ENCODE measurements at places on chromosomes 1 and 21.

DNA sequence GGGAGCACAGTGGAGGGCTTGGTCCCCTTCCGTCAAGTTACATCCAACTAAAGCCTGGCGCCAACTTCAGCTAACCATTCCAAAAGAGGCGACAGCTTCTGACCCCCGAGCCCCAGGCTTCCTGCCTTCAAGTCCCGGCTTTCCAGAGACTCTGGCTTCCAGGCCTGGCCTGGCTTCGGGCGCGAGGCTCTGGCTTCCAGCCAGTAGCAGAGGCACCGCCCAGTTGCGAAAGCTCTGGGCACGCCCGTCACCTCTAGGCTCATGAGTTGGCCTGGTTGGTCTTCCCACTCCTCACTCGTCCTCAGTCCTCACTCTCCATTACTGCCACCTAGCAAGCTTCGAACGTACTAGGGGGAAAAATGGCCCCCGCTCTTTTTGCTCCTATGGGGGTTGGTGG lies 30.0 kb upstream of the C1orf185 start:
- DNase-seq = no peak

- no peak for DNase-seq
These were observed 7.6 kb downstream of the FOXO6 start for GRCh38 chr1:41368801-41369200.

DNA sequence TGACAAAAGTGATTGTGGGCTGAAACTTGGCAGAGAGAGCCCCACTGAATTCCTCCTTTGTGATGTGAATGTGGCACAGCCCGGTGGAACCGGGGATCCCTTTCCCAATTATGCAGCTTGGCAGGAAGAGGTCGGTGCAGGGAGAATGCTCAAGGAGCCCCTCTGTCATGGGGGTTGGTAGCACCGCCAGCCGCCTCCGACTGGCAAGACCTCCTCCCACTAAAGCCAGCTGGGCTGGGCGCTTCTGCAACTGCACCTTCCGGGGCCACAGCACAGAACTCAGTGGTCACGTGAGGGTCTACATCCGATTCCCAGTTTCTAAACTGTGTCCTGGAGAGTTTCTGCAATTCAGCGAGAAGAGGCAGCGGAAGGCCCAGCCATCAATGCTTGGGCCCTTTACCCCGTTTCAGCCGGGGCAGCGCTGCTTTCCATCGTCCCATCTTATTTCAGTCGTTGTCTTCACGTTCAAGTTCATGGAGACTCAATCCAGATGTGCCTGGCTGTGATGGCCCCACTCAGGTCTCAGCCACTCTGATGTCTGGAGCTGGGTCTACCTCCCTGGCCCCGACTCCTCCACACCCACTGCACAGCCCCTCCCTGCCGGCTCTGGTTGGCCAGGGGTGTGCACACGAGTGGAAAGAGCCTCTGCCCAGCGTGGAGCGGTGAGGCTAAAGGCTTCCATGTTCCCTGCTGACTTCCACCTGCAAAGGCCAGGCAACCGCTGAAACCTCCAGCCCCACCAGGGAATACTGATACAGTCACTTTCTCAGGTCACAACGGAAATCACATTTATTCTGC lies 39.8 kb upstream of the FHAD1 start:
- no peak for DNase-seq

DNA sequence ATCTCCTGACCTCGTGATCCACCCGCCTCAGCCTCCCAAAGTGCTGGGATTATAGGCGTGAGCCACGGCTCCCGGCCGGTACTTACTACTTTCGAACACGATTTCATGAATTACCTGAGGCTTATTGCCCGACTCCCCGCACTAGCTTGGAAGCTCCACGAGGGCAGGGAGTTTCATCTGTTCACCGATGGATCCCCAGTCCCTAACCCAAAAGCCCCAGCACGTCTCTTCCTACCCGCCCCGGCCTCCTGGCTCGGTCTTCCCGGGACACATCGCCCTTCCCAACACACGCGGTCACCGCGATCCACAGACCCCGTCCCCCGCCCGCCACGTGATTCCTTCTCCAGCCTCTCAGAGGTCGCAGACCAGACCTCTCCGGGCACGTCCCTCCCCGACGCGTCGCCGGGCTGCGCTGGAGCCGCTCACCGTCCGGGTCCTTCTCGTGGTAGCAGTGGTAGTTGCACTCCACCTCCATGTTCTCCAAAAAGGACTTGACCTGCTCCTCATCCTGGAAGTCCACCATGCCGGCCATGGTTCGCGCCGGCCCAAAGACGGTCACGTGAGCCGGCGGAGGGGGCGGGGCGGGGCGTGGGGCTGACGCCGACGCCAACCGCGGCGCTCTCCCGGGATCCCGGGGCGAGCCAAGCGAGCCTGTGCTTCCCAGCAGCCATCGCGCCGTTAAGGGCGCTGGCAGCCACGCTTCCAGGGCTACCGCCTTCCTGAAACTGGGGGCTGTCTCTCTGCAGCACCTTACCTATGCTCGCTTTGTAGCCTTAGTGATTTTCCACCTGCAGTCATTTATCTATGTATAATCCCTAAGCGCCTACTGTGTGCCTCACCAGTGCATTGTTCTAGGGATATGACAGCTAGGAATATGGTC lies at the start of gene COA7:
Gene COA7, minus strand, starts transcription at position 553 of the 880 bp plus-strand sequence. Its CDS starts 21 bp downstream, at position 532.
- DNase-seq = peak; percentile 95

DNA sequence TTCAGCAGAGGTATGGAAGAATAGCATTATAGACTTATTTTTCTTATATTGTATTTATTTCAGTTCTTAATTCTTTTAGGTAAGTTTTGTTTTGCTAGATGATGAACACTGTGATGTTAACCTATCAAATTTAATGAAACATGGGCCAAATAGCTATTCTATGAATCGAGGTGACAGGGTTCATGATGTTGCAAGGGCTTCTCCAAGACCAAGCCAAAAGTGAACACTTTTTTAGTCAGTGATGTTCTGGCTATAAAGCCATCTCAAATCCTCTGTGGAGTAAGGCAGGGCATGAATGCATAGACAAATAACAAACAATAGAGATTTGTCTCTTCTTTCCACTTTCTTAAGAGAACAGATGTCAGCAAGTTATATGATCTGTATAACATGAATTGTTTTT lies 26.7 kb downstream of the C1orf146 start:
- DNase-seq = no peak

- DNase-seq = no peak
These were observed 17.8 kb downstream of the GBP6 start for GRCh38 chr1:89381618-89382017.

- DNase-seq = no peak
These were observed 23.2 kb upstream of the CACYBP start for GRCh38 chr1:174976436-174977108.

DNA sequence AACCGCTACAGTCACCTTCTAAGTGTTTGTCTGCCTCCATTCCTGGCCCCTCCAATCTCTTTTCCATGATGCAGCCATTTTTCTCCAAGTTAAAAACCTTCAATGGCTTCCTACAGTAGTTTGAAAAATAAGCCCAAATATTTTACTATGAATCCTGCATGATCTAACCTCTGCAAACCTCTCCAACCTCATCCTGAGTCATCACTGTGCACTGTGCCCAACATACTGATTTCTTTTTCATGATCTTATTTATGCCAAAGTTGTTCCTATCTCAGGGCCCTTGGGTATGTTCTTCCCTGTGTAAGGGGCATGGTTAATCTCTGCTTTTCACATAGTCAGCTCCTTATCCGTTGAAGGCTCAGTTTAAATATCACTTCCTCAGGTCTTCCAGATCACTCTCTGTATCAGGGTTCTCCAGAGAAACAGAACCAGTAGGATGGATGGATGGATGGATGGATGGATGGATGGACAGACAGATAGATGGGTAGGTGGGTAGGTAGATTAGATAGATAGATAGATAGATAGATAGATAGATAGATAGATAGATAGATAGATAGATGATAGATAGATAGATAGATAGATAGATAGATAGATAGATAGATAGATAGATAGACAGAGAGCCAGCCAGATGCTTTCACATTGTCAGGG lies 18.1 kb upstream of the PTPN14 start:
- no peak for DNase-seq

DNA sequence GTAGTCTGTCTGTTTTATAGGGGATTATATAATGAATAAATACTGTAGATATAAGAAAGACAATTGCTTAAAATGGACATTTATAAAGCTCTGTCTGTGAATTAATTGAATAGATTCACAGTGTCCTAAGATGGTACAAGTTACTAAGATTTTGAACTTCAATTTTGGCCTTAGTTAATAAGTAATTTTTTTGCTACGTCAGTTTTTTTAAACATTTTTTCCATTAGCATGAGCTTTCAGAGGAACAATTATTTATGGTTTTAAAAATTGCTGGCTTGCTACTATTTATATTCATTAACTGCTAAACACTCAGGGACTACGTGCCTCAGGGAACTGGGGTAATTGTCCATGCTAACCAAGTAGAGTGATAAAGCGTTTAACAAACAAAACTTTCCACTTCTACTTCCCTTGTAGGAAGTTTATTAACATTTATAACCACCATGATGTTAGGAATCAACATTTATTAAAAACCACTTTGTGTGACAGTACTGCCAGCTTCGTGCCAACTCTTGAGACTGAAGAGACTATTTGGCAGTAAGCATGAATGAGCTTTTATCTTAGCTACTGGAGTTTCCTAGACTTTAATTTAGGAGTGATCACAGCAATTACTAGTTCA lies 65.4 kb upstream of the PTGS2 start:
- DNase-seq = no peak

GRCh38 chr1:186059752-186060151 lies 315.3 kb downstream of the TPR start:
- DNase-seq = no peak

DNA sequence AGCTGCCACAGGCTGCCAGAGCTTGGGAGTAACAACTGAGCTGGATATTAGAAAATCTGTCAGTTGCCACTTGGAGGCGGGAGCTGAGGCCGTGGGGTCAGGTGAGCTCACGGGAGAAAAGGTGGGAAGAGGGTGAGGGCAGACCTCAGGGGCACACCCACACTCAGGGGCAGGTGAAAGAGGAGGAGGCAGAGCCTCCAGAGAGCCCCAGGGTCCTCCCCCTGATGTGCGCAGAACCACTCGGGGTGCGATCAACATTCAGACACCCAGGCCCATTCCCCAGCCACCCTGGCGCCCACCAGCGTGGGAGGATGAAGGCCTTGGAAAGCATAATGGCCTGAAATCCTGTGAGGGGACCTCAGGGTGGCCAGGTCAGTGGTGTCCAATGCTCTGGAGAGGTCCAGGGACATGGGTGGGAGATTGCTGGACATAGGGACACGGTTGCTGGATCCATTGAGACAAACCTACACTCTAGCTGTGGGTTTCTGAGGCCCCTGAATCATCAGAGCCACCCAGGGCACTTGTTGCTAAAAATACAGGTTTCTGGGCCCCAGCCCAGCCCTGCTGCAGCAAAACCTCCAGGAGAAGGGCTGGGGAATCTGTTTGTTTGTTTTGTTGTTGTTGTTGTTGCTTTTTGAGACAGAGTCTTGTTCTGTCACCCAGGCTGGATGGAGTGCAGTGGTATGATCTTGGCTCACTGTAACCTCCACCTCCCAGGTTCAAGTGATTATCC lies 49.4 kb upstream of the GPR153 start:
- no peak for DNase-seq

DNA sequence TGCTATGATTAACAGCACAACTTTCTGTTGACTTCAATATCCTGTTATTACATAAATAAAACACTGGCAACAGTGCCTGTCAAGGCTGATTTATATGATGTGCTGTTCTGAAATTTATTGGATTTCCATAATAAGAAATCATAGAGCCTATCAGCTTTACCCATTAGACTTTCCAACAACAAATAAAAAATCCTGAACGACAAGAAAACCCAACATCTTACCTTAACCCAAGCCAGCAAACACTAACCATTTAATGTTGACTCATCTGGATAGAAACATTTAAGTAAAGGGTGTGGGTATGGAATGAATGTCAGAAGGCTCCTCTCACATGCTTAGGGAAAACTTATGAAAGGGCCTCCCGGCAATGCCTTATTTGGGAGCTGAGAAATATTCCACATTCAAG lies 165.1 kb downstream of the SLC45A1 start:
- DNase-seq = no peak

DNA sequence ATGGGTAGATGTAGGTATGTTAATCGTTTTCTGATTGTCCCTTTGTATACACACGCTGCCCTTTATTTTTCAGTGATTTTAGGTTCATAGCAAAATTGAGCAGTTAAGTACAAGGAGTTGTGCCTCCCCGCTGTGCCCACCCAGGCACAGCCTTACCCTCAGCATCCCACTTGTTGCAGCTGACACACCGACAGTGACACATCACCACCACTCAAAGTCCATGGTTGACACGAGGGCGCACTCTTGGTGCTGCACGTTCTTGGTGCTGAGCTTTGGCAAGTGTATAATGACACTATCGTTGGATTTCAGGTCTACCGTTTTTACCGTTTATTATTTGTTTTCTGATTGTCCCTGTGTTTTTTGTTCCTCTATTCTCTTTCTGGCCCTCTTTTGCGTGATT lies 15.6 kb downstream of the C1orf159 start:
- no peak for DNase-seq

DNA sequence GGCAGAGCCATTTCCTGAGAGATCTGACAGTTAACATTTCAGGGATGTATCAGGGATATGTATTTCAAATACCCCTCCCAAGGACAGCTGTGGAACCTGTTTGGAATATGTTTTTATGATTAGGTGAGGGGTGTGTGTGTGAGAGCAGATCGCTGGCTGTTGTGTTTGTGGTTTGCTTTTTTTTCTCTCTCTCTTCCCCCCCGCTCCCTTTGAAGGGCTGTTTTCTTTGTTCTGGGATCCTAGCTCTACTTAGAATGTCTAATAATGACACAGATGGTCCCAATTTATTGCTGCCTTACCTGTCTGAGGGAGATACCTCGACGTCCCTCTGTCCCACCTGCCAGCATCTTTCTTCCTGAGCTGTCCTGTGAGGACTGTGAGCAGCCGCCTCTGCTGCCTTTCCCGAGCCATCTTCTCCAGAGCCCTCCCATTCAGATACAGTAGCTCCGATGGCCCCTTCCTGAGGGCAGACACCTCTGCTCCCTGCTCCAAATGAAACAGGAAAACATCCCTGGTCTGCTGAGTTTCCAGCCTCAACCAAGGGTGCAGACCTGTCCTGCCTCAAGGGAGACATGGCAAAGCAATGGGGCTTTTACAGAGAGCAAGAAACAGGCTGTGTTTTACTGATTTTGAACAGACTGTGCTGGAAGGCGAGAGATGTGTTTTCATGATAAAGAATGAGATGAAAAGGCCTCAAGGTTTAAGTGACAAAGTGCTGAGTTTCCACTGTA lies 138.0 kb upstream of the TNR start:
- no peak for DNase-seq

- DNase-seq = no peak
These were observed 90.1 kb downstream of the PPP1R12B start for GRCh38 chr1:202438393-202439174.

- no peak for DNase-seq
These were observed 18.1 kb upstream of the KCNAB2 start for GRCh38 chr1:6027591-6027990.

- DNase-seq = no peak
These were observed 156.3 kb downstream of the SMYD3 start for GRCh38 chr1:246350745-246351144.

- DNase-seq = no peak
These were observed 98.3 kb downstream of the FAF1 start for GRCh38 chr1:50861772-50862171.
